ENCODE measurements at places on chromosomes 13 and 19. TPM values are rescaled to one million over a fixed set of nuclear protein-coding genes. Genes with fewer than 3 reads are reported as not detected.
A peak's percentile ranks its signal among the peaks of the same experiment; 100 is the strongest.

Gene MRI1
- 32.4 TPM for total RNA-seq

DNA sequence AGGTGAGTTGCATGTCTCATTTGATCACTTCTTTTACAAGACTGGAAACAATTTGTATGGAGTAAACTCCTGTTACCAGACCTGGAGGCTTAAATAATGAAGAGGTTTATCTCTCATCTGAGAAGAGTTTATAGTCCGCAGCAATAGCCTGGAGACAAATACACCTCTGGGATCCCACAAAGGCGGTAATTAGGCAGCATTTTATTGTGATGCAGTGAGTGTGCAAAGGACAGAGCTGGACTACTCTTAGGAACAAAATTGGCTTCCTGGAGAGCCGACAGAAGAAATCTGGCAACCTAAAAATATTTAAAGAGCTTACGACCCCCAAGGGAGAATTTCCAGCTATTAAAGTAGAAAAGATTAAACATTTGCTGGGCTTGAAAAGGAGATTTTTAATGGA, 11.8 kb upstream of the KATNAL1 start:
- no peak for DNase-seq

DNA sequence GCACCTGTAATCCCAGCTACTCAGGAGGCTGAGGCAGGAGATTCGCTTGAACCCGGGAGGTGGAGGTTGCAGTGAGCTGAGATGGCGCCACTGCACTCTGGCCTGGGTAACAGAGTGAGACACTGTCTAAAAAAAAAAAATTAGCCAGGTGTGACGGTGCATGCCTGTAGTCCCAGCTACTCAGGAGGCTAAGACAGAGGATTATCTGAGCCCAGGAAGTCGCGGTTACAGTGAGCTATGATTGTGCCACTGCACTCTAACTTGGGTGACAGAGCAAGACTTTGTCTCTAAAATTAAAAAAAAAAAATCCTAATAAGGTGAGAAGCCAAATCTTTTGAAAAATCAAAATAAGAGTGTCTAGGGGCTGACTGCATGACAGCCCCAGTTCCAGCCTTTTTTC, 9.7 kb upstream of the CEBPA start:
- no peak for DNase-seq

DNA sequence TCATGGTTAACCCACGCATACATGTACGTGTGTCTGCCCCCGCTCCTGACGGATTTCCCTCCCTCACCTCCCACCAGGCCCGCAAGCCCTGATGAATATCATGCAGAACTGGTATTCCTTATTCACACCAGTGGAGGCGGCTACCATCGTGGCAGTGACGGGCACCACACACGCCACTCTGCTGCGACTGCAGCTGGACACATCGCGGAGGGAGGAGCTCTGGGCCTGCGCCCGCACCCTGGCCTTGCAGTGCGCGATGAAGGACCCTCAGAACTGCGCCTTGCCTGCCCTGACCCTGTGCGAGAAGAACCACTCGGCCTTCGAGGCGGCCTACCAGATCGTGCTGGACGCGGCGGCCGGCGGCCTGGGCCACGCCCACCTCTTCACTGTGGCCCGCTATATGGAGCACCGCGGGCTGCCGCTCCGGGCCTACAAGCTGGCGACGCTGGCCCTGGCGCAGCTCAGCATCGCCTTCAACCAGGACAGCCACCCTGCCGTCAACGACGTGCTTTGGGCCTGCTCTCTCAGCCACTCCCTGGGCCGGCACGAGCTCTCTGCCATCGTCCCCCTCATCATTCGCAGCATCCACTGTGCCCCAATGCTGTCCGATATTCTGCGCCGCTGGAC, 35.0 kb downstream of the ZSWIM4 start:
- DNase-seq = no peak

DNA sequence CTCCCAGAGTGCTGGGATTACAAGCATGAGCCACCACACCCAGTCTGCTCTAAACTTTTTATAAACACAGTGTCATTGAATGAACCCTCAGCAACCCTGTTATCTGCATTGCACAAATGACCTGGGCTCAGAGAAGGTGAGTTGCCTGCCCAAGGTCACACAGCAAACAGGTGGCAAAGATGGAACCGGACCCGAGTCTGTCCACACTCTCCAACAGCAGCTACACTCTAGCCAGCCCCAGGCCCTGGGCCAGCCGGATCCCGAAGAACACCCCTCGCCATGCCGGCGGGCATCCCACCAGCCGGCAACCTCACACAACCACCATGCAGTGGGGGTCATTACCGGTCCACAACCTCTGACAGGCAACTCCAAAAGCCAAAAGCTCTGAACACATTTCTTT, 14.5 kb downstream of the ERCC2 start:
- DNase-seq = no peak

GRCh38 chr13:21576426-21576825, 27.5 kb downstream of the MICU2 start:
- no peak for DNase-seq

GRCh38 chr13:32426990-32427851, 709 bp downstream of the N4BP2L1 start:
- DNase-seq = peak; percentile 59

Measured in mucosa of descending colon (tissue), 3 donors.